ENCODE measurements at places on chromosomes 2 and 18. TPM values are rescaled to one million over a fixed set of nuclear protein-coding genes. Genes with fewer than 3 reads are reported as not detected.

DNA sequence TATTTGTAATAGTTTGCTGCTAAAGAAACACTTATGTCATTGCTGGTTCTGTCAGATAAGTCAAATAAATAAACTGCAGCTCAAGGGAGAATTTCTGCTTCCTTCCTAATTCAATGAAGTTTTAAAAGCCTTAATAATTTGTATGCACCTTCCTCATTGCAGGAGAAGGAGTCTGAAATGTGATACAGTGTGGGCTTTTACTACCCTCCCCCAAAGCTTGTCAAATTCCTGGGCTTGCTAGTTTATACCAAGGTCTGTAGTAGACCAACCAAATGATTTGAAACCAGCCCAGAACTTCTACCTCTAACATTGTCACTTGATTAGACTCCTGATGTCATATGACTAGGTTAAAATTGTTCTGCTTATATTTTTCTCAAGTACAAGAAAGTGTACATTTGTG is 131.8 kb downstream of the DTNA start:
- H3K27me3 ChIP-seq = no peaks in the 10 kb centered on the region
- H3K4me1 ChIP-seq = no peaks in the 10 kb centered on the region
- no peaks in the 10 kb centered on the region for H3K36me3 ChIP-seq

Gene CD8B
- total RNA-seq = 5.7 TPM

DNA sequence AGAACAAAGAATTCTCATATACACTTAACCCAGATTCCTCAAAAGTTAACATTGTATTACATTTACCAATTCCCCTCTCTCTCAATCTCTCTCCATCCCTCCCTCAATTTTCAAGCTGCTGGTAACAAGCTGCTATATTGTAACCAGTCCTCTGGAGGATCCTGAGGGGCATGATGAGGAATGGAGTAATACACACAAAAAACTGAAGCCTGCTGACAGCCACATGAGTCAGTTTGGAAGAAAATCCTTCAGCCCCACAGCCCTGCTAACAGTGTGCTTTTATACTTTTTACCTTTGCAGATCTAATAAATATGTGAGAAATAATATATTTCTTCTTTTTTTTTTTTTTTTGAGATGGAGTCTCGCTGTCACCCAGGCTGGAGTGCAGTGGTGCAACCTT is 165.7 kb upstream of the RAB12 start:
- H3K4me3 ChIP-seq = no peak overlapping the region
- H3K36me3 ChIP-seq = no peaks in the 10 kb centered on the region
- no peaks in the 10 kb centered on the region for H3K4me1 ChIP-seq
- no peak for DNase-seq
- H3K27ac ChIP-seq = no peak overlapping the region

Gene MEP1B
- total RNA-seq = not detected

DNA sequence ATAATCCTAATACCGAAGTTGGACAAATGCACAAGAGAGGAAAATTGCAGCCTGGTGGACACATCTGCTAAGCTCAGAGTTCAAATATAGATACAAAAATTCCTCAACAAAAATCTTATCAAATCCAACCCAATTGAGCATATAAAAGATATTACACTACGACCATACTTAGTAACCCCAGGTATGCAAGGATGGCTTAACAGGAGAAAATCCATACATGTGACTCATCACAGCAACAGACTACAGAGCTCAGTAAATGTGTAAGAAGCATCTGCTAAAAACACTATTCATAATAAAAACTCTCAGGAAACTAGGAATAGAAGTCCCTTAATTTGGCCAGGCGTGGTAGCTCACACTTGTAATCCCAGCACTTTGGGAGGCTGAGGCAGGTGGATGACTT is 28.3 kb downstream of the HS6ST1 start:
- H3K36me3 ChIP-seq = no peaks in the 10 kb centered on the region
- H3K4me3 ChIP-seq = no peak overlapping the region
- peaks cover 56% of the 10 kb centered on the region for H3K4me1 ChIP-seq
- DNase-seq = no peak
- no peak overlapping the region for H3K27ac ChIP-seq
- H3K27me3 ChIP-seq = no peaks in the 10 kb centered on the region

DNA sequence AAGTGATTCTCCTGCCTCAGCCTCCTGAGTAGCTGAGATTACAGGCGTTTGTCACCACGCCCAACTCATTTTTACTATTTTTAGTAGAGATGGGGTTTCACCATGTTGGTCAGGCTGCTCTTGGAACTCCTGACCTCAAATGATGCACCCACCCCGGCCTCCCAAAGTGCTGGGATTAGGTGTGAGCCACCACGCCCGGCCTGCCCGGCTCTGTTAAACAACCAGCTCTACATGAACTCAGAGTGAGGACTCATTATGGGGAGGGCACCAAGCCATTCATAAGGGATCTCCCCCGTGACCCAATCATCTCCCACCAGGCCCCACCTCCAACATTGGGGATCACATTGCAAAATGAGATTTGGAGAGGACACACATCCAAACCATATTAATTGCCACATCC is 8.8 kb downstream of the ATIC start:
- no peak for DNase-seq
- H3K27me3 ChIP-seq = no peaks in the 10 kb centered on the region
- peaks cover 2% of the 10 kb centered on the region for H3K36me3 ChIP-seq

Gene SULT1C2
- 25.7 TPM for total RNA-seq

DNA sequence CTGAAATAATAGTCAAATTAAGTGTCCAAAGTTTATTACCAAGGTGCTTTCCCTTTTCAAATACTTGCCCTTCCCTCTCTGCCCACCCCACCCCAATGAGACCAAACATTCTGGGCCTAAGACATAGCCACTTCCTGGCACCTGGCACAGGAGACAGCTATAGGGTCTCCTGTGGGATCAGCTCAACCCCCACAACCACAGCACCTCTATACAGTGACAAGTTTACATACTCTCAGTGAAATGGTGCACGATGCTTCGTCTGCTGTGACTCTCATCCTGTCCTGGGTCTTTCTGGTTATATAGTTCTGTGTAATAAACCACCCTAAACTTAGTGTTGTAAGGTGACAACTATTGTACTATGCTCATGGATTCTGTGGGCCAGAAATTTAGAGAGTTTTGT is 466.2 kb downstream of the FBXO15 start:
- H3K36me3 ChIP-seq = no peaks in the 10 kb centered on the region
- no peaks in the 10 kb centered on the region for H3K4me1 ChIP-seq
- H3K27ac ChIP-seq = no peak overlapping the region
- DNase-seq = no peak
- no peak overlapping the region for H3K4me3 ChIP-seq
- no peaks in the 10 kb centered on the region for H3K27me3 ChIP-seq

- peak; percentile 66 for DNase-seq
- no peaks in the 10 kb centered on the region for H3K27me3 ChIP-seq
- peaks cover 16% of the 10 kb centered on the region for H3K4me1 ChIP-seq
- no peaks in the 10 kb centered on the region for H3K36me3 ChIP-seq
- H3K4me3 ChIP-seq = no peak overlapping the region
Observed at GRCh38 chr18:79458131-79458838, 62.6 kb downstream of the NFATC1 start.

DNA sequence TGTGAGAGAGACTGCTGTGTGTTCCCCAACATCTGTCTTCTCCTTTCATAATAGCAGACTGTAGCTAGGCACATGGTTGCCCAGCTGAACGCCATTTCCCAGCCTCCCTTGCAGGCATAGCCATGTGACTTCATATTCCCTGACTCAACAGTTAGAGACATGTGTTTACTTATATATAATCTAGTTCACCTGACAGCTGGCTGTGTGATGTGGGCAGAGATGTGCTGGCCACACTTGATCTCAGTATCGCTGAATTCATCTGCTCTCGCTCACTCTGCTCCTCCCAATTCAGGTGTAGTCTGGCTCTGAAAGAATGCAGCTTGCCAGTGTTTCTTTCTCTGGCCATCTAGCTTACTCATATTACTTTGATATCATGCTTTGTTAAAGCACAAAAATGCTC is 52.3 kb upstream of the SEC11C start:
- no peak for DNase-seq
- no peaks in the 10 kb centered on the region for H3K27me3 ChIP-seq
- no peaks in the 10 kb centered on the region for H3K36me3 ChIP-seq
- H3K27ac ChIP-seq = no peak overlapping the region
- H3K4me3 ChIP-seq = no peak overlapping the region
- H3K4me1 ChIP-seq = no peaks in the 10 kb centered on the region

- no peak for DNase-seq
- no peak overlapping the region for H3K27ac ChIP-seq
- H3K36me3 ChIP-seq = no peaks in the 10 kb centered on the region
- H3K4me1 ChIP-seq = peaks cover 9% of the 10 kb centered on the region
- H3K27me3 ChIP-seq = no peaks in the 10 kb centered on the region
Observed at GRCh38 chr2:52405980-52406379, 1361.6 kb upstream of the CHAC2 start.

DNA sequence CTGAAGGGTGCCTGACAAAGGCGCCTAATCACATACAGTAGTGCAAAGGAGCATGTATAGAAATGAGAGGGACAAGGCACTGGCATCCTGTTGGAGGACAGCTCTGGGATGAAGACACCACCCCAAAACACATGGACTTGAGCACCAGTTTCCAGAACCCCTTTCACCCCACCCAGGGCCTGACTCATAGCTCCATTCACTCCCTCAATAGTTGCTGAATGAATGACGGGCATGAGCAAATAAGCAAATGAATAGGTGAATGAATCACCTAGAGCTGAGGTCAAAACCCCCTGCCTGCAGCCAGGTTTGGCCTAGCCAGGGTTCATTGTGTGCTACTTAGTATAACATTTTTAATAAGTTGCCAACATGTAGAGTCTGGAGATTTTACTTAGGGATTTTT is 66.3 kb downstream of the NRP2 start:
- no peaks in the 10 kb centered on the region for H3K4me1 ChIP-seq
- no peak overlapping the region for H3K4me3 ChIP-seq
- DNase-seq = no peak

DNA sequence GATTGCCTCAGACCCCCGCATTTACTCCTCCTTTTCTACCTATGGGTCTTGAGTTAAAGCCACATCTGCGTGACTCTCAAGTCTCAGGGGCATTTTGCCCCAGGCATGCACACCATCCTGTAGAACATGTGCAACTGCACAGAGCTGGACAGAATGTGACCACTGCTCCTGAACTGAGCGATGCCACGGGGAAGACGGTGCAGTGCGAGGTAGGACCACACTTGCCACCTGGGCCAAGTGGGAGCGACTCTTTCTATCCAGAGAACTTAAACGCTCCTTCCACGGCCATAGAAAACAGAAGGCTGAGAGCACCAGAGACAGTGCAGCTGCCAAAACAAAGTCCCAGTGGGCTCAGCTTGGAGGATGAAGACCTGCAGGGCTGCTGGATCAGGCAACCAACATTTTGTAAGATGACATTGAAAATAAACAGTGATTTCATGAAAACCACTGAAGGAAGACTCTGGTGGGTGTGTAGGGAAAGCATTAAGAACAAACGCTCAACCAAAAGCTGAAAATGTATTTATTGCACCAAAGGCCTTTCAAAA is 149.0 kb upstream of the HDAC4 start:
- no peaks in the 10 kb centered on the region for H3K27me3 ChIP-seq
- no peaks in the 10 kb centered on the region for H3K36me3 ChIP-seq
- H3K27ac ChIP-seq = no peak overlapping the region
- no peak overlapping the region for H3K4me3 ChIP-seq
- no peaks in the 10 kb centered on the region for H3K4me1 ChIP-seq
- no peak for DNase-seq

Gene POTEC
- total RNA-seq = not detected

Gene CRYGC
- not detected for total RNA-seq

GRCh38 chr2:232522623-232523401 is 2.6 kb downstream of the PRSS56 start:
- DNase-seq = no peak
- H3K27ac ChIP-seq = no peak overlapping the region
- H3K4me3 ChIP-seq = no peak overlapping the region
- peaks cover 34% of the 10 kb centered on the region for H3K27me3 ChIP-seq
- H3K4me1 ChIP-seq = peaks cover 31% of the 10 kb centered on the region

Gene NAT8
- total RNA-seq = not detected

DNA sequence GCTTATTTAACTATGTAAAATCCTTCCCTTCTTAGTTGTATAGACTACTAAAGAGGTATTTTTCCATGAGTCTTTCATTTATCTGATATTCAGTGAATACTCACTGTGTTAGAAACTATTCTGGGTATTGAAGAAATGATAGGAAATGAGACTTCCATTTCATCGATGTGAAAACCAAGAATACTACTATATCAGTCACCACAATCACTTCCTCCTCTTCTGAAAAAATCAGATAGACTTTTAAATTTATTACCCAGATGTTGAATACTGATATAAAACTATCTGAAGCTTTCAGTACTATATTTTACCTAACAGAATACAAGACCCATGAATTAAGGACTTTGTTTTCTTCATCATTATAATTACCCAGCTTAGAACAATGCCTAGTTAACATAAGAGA is 1801.1 kb upstream of the CELF4 start:
- H3K36me3 ChIP-seq = no peaks in the 10 kb centered on the region
- no peaks in the 10 kb centered on the region for H3K4me1 ChIP-seq
- H3K4me3 ChIP-seq = no peak overlapping the region
- H3K27ac ChIP-seq = no peak overlapping the region
- H3K27me3 ChIP-seq = no peaks in the 10 kb centered on the region

- no peaks in the 10 kb centered on the region for H3K4me1 ChIP-seq
- H3K4me3 ChIP-seq = no peak overlapping the region
- DNase-seq = no peak
- no peaks in the 10 kb centered on the region for H3K36me3 ChIP-seq
Observed at GRCh38 chr2:40213071-40213470, 238.8 kb downstream of the SLC8A1 start.

DNA sequence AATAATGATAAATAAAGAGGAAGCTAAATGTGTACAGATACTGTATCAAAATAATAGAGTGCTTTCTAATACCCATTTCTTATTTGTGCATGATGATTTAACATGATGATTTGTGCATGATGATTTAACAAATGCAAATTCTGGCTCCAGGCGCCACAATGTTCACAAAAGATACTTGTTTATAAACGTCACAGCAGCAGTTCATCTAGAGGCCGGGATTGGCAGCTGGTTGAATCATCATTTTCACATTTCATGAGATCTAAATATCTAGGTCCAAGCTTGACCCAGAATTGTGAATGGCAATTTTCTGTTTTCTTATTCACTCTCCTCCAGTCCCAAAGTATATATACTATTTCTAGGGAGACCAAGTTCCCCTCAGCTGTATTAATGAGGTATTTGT is 322.0 kb downstream of the SUCLG1 start:
- no peak overlapping the region for H3K4me3 ChIP-seq
- H3K36me3 ChIP-seq = no peaks in the 10 kb centered on the region
- no peaks in the 10 kb centered on the region for H3K27me3 ChIP-seq
- H3K27ac ChIP-seq = no peak overlapping the region
- DNase-seq = no peak

Gene UCN
- total RNA-seq = not detected

DNA sequence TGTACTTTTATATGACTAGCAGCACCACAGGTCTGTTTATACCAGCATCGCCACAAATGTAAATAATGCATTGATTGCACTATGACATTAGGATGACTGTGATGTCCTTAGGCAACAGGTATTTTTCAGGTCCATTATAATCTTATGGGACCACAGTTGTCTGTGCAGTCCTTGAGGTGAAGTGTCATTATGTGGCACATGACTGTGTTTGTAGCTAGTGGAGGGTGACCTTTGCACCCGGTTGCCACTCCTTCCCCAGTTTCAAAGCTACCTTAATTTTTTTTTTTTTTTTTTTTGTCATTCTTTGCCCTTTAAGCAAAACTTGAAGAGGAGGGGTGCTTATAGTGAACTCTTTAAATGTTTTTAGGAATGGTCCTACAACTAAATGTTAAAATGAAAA is 386.4 kb downstream of the THSD7B start:
- H3K4me3 ChIP-seq = no peak overlapping the region
- no peak overlapping the region for H3K27ac ChIP-seq
- DNase-seq = no peak

Gene ID2
- 50.3 TPM for total RNA-seq
